ENCODE measurements at places on chromosomes 12 and 14.
A peak's percentile ranks its signal among the peaks of the same experiment; 100 is the strongest.

GRCh38 chr14:26974965-26975364 is 377.1 kb upstream of the NOVA1 start:
- DNase-seq = no peak

- no peak for DNase-seq
Measured at GRCh38 chr14:94689218-94689984, 77.2 kb downstream of the SERPINA3 start.

GRCh38 chr12:83758888-83759631 is 1072.4 kb downstream of the TMTC2 start:
- DNase-seq = no peak

DNA sequence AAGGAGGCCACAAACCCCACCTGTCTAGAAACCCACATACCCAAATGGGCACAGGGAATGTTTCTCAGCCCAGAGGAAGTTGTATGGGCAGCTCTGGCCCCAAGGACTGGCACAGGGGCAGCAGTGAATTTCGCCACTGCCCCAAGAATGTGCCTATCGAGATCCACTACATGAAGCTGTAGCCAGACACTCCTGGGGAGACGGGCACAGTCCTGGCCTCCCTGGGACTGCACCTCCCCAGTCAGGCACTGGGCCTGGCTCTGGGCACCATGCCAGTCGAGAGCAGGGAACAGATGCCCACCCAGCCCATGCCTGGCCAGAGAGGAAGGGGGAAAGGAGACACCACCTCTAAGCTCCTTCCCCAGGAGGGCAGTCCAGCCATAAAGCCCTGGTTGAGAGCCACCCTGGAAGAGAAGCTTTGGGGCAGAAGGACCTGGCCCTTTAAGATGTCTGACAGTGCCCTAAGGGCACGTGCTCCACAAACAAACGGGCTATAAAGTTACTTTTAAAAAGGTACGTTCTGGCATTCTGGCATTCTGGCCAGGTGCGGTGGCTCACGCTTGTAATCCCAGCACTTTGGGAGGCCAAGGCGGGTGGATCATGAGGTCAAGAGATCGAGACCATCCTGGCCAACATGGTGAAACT is 8.4 kb downstream of the ADCY6 start:
- DNase-seq = no peak

- DNase-seq = no peak
Measured at GRCh38 chr14:89107626-89108025, 283.2 kb downstream of the TTC8 start.

GRCh38 chr14:77738559-77739250 is 22.3 kb downstream of the SNW1 start:
- no peak for DNase-seq

- no peak for DNase-seq
Measured at GRCh38 chr12:108029051-108029835, 99.8 kb upstream of the WSCD2 start.

DNA sequence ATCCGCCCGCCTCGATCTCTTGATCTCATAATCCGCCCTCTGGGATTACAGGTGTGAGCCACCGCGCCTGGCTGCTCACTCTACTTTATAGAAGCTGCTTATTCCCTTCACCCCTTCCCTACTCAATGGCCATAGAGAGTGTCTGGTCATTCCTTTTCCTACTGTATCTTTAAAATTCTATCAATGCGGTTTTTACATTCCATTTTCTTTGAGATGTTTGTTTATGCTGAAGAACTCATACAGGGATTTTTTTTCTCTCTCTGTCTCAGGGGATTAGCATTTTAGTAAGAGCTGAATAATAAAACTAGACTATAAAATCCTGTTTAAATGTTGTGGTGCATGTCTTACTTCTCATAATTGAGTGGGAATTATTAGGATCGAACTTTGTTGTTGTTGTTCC is 218.6 kb upstream of the FOXN3 start:
- DNase-seq = no peak

GRCh38 chr12:29711381-29711780 is 72.4 kb downstream of the TMTC1 start:
- no peak for DNase-seq

DNA sequence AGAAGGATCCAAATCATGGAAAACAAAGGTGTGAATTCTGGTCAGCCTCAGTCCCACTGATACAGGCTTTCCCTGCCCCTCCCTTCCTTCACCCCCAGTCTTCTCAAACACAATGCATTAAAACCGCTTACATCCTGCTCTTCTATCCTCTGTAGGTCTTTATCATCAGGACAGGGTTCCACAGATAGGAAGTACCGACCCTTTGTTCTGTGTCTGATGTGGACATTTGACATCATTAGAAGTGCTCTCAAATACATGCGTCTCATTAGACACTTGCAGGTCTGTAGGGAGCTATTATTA is 339 bp downstream of the EDDM3B start:
- DNase-seq = no peak

- peak; percentile 8 for DNase-seq
Measured at GRCh38 chr12:53791735-53792326, 40.1 kb upstream of the CISTR start.

DNA sequence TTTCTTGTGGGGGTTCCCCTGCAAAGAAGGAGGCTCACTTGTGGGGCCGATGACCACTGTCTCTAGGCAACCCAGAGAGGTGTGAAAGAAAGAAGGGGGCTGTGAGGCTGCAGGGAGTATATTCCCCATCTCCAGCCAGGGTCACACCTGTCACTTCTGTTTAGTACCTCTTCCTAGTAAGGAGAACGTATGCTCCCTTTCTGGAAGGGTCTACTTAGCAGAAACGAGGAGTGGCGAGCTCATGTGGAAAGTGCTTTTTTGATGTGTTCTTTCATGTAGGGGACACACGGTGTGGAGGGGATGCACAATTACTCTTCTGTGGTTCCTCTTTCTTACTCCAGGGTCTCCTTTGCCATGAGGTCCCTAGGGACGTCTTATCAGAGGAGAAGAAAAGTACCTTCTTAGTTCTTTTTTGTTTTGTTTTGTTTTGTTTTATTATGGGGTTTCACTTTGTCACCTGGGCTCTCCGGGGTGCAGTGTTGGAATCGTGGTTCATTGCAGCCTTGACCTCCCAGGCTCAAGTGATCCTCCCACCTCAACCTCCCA is 58.3 kb downstream of the PRKCH start:
- no peak for DNase-seq

- no peak for DNase-seq
Measured at GRCh38 chr12:64445490-64445889, 6.4 kb upstream of the TBK1 start.
